ENCODE measurements at places on chromosomes 4 and X.

DNA sequence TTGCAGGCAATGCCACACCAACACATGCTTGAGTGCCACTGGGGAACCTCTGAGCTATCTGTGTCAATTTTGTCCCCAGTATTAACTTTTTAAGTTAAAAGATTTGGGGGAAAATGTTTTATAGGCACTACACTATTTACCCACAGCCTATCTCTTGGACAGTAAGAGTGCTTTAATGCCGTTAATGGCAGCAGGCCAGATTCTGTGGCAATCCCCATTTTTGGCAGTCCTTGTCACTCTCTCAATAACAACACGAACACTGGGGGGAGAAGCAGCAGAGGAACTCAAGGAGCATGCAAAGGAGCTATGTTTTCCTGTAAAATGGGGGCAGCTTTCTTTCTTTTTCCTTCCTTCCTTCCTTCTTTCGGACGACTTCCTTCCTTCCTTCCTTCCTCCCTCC, 168.6 kb downstream of the NSUN7 start:
- ATAC-seq = peak; percentile 31

GRCh38 chrX:71225009-71225408, 2.0 kb downstream of the GJB1 start:
- ATAC-seq = no peak

GRCh38 chr4:66791686-66792085, 753.6 kb downstream of the CENPC start:
- ATAC-seq = no peak

- ATAC-seq = no peak
Observed at GRCh38 chr4:28109801-28110200, 1249.2 kb downstream of the STIM2 start.

- ATAC-seq = peak; percentile 90
Observed at GRCh38 chr4:145481164-145481941, at the start of gene SMAD1. Gene SMAD1 (plus strand): TSS chr4:145481853. CDS start chr4:145514614, 32,761 bp downstream.

DNA sequence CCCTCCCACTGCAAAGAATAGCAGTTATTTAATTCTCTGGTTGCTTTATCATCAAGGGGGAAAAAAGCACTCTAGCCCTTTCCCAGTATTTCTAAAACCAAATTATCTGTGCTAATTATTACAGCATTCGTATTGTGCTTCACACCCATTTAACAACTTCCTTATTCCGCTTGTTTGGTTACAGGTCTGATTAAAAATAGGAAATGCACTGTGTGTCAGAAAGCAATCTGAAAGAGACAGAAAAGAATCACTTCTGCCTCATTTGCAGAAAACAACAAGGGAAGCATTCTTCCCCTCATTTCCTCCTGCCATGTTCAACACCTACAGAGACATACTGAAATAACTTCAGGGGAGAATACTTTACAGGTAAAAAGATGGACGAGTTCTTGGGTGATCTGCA, 114.9 kb upstream of the MAP3K15 start:
- no peak for ATAC-seq

- no peak for ATAC-seq
Observed at GRCh38 chrX:110161361-110161686, 156.6 kb downstream of the AMMECR1 start.

DNA sequence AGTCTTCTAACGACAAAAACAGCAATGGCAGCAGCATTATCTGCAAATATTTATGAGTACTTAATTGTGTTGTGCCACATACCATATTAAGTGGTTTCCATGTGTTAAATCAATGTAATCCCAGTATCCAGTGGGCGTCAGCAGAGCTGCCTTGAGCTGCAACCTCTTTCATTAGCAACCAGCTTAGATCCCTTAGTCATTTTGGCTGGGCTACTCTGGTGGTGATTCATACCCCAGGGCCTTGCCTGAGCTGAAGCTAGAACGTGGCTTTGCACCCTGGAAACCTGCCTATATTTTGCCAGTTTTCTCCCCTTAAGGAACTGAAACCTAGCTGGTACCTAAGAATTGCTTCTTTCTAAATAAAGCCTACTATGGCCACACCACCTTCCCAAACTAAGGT, 474.3 kb upstream of the FTHL17 start:
- peak; percentile 87 for ATAC-seq

DNA sequence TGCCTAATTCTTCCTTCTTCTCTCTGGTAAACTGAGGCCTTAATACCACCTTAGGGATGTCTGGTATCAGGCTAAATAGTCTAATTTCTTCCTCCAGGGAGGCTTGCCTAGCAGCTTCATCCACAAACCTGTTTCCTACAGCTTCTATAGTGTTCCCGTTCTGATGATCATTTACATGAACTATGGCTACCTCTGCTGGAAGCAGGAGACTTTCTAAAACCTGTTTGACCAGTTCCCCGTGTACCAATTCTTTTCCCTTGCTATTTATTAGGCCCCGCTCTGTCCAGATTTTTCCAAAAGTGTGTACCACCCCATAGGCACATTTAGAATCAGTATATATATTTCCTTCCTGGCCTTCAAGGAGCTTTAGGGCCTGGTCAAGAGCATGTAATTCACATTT, 5.8 kb upstream of the USP38 start:
- no peak for ATAC-seq

DNA sequence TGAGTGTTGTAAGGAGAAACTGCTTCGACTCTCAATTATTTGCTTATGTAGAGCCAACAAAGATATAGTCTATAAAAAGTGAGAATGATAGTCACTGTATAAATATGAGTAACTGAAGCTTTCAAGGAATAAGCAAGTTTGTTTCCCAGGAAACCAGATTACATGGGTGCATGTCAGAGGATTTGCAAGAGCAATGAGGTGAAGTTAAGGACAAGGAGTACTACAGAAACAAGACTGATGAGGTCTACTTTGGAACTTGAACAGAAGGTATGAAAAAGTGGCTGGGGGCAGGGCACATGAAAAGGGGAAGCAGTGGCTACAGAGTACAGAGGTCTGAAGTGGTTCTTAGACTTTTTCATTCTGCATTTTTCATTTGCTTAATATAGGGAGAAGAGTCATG, 321.0 kb upstream of the CXXC4 start:
- no peak for ATAC-seq

GRCh38 chrX:130012683-130013082, 30.2 kb downstream of the BCORL1 start:
- ATAC-seq = no peak

- no peak for ATAC-seq
Observed at GRCh38 chr4:33493231-33493630, 2751.1 kb downstream of the ARAP2 start.

- ATAC-seq = no peak
Observed at GRCh38 chrX:118117741-118118140, 1.1 kb upstream of the KLHL13 start.

- ATAC-seq = no peak
Observed at GRCh38 chr4:13244444-13244843, 239.7 kb downstream of the RAB28 start.

DNA sequence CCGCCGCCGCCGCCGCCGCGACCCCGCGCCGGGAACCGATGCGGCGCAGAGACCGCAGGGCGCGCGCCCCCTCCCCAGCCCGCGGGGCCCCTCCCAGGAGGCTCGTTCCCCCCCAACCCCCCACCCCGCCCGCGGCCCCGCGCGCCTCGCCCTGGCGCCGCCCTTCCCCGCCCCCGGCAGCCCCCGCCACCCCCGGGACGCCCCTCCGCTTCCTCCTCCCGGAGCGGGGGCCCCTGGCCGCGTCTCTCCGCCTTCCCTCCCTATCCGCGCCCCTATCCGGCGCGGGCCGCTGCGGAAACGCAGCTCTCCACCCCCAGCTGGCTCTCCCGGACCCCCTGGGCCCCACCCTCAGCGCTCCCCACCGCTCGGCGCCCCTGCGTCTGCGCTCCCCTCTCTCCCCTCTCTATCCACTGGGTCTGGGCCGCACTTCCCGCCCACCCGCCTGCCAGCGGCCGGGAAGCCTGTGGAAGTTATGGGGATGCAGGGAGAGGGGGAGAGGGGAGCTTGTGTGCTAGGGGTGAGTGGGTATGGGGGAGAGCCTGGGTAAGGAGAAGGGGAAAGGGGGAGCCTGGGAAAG, at the start of gene TMEM271:
TMEM271 (minus strand) TSS at position 51 of the 577 bp plus-strand sequence. CDS start 233 bp downstream, outside the sequence.
- ATAC-seq = no peak

DNA sequence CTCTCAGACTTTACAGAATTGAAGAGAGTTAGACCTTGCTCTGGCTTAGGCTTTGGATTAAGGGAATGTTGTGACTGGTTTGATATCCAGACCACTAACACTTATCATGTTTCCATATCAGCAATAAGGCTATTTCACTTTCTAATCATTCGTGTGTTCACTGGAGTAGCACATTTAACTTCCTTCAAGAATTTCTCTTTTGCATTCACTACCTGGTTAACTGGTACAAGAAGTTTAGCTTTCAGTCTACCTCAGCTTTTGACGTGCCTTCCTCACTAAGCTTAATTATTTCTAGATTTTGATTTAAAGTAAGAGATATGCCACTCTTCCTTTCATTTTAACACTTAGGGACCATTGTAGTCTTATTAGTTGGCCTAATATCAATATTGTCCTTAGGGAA, 62.6 kb downstream of the CASP6 start:
- no peak for ATAC-seq

DNA sequence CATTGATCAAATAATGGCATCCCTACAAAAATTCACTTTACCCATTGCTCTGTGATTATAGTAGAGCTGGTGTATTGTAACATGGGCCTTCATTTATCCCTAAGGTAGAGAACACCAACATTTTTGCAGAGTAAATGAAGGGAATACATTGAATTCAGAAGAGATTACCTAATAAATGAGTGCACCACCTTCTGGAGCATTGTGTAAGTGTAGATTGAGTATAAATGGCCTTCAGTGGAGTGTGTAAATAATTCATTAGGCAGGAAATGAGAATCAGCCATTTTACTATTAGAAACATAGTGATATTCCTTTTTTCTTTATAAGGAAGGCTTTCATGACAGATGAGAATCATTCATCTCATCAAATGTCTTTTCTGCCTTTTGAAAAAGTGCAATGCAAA, 155.8 kb downstream of the FAM47B start:
- ATAC-seq = no peak

DNA sequence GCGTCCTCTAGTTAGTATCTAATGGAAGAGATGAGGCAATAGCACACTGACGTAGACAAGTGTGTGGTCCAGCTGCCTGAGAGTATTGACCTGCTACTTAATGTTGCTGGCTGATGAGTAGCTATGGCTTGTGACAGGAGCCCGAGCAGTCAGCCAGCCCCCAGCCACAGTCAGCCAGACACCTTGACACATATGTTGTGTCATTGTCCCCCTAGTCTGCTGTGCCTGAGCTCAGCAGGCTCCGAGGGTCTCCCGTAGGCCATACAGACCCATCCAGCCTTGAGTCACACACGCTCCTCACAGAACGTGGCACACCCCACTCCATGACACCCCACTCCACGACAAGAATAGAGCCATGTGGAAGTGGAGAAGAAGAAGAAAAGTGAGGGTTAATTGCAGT, 362.1 kb downstream of the UNC5C start:
- no peak for ATAC-seq

- ATAC-seq = no peak
Observed at GRCh38 chr4:15720851-15721250, 18.0 kb downstream of the BST1 start.

Data from SK-N-SH treated with all-trans-retinoic acid at 6 μM for 48 hours (cell line).